Mesenteric fat pad (tissue), 1 donor: ENCODE measurements at places on chromosomes 7 and 10.

- no peak for DNase-seq
Observed at GRCh38 chr7:49264530-49264929, 340.2 kb downstream of the CDC14C start.

DNA sequence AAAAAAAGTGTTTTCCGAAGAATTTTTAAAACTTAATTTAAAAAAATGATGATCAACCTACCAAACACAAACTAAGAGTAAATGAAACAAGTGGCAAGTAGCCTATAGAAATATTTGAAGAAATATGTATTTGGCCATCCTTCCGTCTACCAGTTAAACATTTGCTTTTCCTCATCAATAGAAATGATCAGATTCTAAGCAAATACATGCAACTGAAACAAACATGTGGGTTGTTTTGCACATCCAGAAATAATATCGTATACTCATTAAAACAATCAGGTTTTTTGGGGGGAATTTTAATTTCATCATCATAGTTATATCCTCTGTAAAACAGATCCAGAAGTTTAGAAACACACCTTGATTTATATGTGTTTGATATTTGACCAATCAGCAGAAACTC lies 1011.7 kb downstream of the GATA3 start:
- DNase-seq: no peak

- DNase-seq: peak; percentile 47
Observed at GRCh38 chr10:124321433-124322089, 97.2 kb downstream of the OAT start.

GRCh38 chr10:126369125-126369710 lies 19.1 kb downstream of the ADAM12 start:
- DNase-seq: no peak

DNA sequence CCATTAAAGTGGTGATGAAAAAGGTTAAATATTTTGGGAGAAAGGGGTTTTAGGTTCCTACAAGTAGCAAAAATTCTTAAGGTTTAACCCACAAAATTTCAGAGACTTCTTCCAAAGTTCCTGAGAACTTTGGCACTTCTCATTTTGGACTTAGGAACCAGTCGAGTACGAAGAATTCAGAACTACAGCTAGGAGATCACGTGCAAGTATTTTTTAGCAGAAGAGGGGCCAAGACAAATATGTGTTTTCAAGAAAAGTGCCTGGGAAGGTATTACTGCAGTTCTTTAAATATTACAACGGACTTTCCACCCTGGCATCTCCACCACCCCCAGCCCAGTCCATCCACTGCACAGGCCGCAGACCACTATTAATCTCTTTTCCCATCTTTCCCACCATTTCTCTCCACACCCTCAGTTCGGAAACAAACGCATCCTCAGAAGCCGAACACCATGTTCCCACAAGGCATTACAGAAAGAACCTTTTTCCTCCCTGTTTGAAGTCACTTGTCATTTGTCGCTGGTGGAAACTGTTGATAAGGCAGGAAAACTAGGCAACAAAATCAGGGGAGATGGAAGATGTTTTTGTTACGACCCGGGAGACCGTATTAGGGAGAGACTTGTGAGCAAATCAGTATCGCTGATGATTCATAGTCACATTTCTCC lies 7.1 kb downstream of the INHBA start:
- no peak for DNase-seq
